Thymus (tissue), 14 donors: ENCODE measurements at places on chromosomes 4 and X.
A peak's percentile ranks its signal among the peaks of the same experiment; 100 is the strongest.

GRCh38 chr4:80207172-80207583, 9.9 kb downstream of the PRDM8 start:
- DNase-seq = no peak

GRCh38 chrX:130848763-130849162, 54.2 kb downstream of the ENOX2 start:
- DNase-seq = no peak

DNA sequence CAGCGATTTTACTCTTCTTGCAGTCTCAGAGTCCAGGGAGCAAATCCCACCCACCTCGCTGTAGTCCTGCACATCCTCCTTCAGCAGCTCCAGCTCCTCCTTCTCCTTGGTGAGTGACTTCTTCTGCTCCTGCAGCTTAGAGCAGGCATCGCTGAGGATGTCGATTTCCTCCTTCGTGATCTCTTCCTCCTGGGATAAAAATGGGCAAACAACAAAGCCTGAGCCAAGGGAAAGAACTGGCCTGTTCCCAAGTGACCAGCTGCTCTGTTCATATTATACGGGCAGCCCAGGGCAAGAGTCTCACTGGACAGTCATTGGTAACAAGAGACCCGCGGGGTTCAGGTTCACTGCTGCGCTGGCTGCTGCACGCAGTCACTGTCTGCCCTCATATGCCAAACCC, 26.2 kb downstream of the FGFR3 start:
- DNase-seq = no peak

GRCh38 chr4:139515531-139515958, 40.5 kb downstream of the SETD7 start:
- no peak for DNase-seq

DNA sequence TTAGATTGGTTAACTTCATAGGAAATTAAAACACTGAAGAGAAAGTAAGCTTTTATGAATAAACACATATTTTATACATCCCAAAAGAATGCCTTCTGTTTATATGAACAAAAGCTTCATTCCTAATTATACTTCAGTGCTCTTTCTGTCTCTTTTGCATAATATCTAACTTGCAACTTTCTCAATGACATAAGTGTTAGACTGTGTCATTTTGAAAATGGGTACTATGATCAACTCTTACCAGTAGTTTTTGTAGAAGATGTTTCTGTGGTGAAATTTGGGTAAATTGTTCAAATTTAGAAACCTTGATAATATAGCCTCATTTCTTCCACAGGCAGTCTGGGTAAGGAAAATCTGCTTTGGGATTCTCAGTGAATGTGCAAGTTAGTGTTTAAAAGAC, 991.4 kb downstream of the CCSER1 start:
- no peak for DNase-seq

DNA sequence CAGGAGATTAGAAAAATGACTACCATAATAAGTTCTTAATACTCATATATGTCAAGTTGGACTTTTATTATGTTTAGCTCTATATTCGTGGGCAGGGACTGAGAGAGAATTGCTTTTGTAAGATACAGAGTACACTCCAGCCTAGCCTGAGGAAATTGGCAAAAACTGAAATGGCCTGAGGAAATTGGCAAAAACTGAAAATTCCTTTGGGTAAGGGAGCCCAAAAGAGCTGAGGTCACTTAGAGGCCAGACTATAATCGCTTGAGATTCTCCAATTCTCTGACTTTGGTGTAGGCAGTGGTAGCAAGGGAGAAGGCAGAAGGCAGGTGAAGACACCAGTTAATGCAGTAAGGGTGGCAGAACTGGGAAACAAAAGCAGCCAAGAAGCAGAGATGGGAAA, 124.5 kb upstream of the HCCS start:
- no peak for DNase-seq

DNA sequence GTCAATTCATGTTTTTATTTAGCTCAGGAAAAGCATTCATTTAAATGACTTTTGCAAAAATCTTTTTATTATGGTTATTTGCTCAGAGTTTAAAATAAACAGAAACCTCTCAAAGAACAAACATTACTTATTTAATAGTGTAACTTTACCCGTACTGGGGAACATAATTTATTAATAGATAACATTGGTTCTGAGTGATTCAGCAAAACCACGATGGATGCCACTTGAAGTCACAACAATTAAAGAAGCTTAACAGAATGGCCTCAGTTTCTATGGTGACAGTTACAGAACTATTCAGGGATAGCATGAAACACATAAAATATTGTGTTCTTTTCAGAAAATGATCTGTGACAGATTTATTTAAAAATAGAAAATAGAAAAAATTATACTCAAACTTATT, 368.7 kb downstream of the CCSER1 start:
- DNase-seq = no peak

DNA sequence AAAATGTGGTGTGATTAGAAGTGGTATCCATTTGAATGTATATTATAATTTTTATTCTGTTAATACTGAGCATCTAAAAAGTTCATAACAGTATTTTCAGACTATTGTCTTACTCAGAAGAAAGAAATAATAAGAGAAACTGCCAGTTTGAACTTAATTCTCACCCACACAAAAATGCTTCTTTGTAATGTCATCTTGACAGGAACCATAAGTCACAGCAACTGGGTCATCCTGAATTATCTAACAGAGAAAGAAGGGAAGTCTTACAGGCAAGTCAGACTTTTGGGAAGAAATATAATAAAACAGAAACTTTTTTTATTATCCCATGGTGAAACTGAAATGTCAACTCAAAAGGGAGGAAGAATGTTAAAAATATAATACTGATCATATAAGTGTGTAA, 83.1 kb downstream of the NDST4 start:
- DNase-seq = no peak

GRCh38 chr4:45072981-45073380, 346.6 kb upstream of the GNPDA2 start:
- no peak for DNase-seq

DNA sequence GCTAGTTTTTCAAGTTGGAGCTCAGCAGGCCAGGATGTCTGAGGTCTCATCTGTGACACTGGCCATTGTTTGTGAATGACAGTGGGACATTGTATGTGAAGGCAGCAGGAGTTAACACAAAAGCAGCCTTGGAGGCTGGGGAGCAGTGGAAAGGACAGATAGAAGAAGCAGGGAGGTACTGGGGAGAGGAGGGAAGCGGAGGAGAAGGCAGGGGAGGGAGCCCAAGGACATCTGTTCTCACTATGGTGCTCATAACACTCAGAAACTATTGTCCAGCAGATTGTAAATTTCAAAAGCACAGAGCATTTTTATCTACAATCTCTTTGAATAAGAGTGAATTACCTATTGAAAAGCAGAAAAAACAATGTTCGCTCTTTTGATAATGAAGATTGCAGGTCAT, 253.6 kb upstream of the DIPK2B start:
- no peak for DNase-seq

GRCh38 chr4:95714571-95714970, 125.3 kb upstream of the PDHA2 start:
- DNase-seq = no peak

DNA sequence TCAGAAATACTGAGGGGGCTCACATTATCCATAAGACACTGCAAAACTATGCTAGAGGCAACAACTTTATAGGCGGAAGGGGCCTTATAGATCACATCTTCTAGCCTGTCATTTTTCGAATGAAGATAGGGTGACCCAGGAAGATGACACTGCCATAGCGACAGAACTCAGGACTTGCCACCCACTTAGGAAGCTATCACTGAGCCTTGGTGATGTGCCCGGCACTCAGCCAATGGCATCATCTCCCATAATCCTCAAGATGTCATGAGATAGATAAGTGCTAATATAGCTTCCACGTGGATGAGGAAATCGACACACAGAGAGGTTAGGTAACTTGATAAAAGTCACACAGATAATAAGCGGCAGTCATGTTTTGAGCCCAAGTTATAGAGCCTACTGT, 346.6 kb downstream of the DHX15 start:
- no peak for DNase-seq

DNA sequence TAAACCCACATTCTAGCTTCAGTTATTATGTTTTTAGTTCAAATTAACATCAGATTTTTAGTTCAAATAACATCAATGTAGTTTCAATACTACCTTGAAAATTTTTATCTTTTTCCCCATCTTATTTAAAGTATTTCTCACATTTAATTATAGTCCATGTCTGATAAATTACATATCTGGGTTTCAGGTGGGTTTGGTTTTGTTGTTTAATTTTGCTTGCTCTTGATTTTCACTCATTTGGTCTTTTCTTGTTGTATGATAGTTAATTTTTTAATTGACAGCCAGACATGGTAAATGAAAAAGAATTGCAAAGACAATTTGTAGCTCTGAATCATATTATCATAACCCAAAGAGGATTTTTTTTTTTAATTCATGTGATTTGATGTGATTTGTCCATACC, 41.9 kb downstream of the GYG2 start:
- no peak for DNase-seq

GRCh38 chrX:127037159-127037558, 217.6 kb downstream of the PRR32 start:
- no peak for DNase-seq

DNA sequence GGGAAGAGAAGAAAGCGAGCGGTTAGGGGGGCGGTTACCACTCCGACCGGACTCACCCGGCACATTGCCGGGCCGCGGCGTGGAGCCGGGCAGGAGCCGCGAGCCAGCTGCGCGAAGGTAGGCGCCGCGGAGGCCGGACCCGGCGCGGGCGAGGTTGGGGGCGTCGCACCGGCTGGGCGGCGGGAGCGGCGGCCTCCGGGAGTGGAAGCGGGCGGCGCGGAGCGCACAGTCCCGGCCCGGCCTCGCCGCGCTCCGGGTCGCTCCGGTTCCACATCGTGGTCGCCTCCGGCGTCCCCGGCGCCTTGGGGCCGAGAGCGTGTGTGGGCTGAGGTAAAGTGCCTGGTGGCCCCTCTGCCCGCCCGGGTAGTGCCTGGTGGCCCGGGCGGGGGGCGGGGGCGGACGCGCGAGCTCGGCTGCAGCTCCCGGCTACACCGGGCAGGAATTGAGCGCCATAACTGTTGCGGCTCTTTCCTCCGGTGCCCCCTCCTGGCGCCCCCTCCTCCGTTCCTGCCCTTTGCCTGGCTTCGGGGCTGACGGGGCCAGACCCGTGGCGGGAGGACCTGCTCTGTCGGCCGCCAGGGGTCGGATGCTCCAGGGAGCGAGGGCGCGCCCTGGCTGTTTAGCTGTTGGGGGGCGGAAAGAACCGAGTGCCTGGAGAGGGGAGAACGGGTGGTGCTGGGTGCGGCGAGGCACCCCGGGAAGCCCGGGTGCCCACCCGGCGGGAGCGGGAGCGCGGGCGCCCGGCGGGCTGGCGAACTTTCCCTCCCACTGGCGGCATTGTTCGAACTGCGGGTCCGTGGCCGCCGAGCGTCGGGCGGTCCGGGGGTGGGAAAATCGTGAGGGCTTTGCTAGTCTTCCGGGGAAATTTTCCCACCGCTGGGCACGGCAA, 626 bp downstream of the JADE3 start:
- no peak for DNase-seq

GRCh38 chr4:128451270-128451905, 163.8 kb upstream of the PGRMC2 start:
- DNase-seq = no peak

GRCh38 chr4:96293806-96294205, 453.9 kb downstream of the PDHA2 start:
- DNase-seq = no peak

- no peak for DNase-seq
Observed at GRCh38 chr4:118950929-118951570, 62.4 kb downstream of the SYNPO2 start.

DNA sequence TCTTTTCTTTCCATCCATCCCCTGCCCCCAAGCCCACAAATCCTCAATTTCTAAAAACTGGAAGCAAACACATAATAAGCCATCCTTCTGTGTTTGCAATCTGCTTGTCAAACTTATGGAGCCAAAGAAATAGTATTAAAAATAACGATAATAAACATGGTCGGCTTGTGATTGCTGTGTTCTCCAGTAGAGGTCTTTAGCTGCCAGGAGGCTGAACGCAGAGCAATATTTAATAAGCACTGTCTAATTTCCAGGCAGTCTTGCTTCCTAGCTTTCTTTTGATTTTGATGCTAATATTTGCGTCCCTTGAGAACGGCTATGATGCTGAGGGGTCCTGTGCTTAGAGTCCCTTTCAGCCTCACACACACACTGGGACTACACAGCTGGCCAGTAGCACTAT, 3.2 kb upstream of the HELT start:
- DNase-seq = no peak

DNA sequence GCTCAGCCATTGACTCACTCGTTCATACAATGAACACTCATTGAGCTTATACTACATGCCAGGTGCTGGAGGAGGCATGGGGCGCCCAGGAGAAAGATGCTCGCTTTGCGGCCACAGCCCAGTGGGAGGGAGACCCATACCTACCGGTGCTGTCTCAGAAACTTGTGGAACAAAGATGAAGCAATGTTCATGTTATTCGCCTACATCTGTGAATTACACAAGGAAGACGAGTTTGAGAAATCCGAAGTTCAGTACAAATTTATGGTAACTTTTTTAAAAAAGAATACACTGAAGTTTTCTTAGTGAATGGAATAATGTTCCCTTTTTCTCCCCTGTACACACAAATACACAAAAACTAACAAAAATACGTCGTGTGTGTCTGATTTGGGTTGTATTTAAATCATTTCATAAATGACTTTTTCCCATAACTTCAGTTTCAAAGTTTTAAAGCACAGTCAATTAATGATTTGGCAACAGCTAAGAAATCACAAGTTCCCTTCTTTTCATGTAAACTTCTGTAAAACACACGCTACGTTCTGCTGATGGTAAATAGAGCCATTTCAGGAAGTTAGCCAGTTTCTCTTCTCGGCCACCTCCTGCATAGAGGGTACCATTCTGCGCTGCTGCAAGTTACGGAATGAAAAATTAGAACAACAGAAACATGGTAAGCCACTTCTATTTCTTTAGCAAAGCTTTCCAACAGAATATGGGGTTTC, at the start of gene TLR8:
TLR8 (plus strand) TSS at position 575 of the 716 bp plus-strand sequence; CDS start at position 662, 87 bp downstream.
- DNase-seq = no peak

GRCh38 chr4:43242606-43243005, 350.1 kb downstream of the GRXCR1 start:
- no peak for DNase-seq

GRCh38 chrX:96183391-96183790, 501.3 kb upstream of the DIAPH2 start:
- no peak for DNase-seq

- peak; percentile 37 for DNase-seq
Observed at GRCh38 chr4:102825261-102826091, 1.9 kb downstream of the UBE2D3 start.

DNA sequence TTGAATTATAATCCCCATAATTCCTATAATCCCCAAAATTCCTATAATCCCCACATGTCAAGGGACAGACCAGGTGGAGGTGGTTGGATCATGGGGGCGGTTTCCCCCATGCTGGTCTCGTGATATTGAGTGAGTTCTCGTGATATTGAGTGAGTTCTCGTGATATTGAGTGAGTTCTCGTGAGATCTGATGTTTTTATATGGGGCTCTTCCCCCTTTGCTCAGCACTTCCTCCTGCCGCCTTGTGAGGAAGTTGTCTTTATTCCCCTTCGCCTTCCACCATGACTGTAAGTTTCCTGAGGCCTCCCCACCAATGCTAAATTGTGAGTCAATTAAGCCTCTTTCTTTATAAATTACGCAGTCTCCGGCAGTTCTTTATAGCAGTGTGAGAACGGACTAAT, 36.6 kb upstream of the GPR78 start:
- DNase-seq = no peak

- DNase-seq = no peak
Observed at GRCh38 chrX:138866643-138867042, 155.1 kb upstream of the FGF13 start.

GRCh38 chr4:163263606-163264005, 68.8 kb downstream of the NPY1R start:
- no peak for DNase-seq

- no peak for DNase-seq
Observed at GRCh38 chr4:83658806-83659205, 122.9 kb downstream of the GPAT3 start.
